ENCODE measurements at places on chromosomes 5 and 9.

- no peak for DNase-seq
These were observed 12.5 kb downstream of the ZNF366 start for GRCh38 chr5:72494623-72495124.

DNA sequence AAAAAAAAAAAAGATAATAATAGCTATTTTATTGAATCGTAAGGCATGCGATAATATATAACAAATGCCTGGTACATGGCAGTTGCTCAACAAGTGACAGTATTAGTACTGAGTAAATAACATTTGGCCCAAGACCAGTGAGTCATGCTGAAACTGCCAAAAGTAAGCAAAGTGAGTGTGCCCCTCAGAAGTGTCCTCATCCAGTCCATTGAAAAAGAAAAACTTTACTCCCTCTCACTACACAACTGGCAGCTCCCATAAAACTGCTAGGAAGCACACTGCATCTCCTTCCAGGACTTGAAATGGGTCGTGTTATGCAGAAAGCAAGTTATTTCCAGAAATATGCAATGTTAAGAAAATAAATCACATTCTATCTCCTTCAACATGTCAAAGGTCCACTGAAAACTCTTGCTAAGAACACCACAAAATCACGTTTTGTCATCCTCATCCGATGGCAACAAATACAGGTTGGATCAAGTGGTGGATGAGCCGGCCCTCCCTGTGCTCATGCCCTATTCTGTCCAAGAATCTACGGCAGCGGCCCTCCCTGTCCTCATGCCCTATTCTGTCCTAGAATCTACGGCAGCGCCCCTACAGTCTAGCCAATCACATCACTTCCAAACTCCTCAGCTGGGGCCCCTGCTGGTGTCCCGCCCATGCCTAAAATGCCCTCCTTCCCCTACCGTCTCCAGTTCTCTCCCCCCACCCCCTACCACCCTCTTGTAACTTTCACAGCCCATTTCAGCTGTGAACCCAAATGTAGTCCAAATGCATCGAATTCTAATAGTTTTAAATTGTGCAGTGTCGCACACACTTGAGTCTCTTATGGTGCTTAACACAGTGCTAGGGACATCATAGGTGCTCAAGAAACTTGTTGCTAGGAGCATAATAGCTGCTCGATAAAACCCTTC lies 12.5 kb downstream of the PTCH1 start:
- no peak for DNase-seq

DNA sequence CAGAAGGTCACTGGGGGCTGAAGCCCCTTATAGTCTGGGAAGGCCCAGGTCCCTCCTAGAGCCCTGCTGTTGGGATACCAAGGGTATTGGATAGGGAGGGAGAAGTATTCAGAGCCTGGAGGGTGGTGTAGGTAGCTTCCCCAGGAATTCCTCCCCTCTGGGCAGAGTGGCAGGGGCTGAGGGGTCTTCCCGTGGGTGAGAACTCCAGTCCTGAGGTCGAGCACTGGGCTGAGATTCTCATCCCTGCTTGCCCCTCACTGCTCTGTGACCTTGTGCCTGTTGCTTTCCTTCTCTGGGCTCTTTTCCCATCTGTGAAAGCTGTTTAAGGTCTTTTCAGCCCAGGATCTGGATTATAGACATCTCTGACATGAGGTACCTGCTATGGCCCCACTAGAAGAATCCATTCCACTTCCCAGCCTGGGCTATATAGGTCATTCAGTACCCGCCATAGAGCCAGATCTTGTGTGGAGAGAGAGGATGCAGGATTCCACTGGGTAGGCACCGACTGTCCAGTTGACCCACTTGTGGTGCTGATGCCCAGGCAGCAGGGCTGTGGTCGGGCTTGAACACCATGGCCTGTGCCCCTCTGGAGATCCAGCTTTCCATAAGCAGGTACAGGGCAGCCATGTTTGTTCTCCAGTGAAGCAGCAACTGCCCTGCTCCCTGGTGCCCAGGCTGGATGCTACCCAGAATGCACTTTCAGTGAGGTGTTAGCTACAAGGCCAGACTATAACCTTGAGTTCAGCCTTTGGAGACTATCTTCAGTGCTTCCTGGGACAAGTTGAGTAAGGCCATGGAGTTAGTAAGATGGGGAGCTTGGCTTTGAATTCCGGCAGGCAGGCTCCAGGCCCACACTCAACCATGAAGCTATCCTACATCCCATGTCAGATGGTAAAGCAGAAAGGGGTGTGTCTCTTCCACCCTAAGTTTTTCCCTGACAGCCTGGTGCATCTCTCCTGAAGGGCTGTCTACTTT lies 60.1 kb downstream of the AMBP start:
- DNase-seq: no peak

DNA sequence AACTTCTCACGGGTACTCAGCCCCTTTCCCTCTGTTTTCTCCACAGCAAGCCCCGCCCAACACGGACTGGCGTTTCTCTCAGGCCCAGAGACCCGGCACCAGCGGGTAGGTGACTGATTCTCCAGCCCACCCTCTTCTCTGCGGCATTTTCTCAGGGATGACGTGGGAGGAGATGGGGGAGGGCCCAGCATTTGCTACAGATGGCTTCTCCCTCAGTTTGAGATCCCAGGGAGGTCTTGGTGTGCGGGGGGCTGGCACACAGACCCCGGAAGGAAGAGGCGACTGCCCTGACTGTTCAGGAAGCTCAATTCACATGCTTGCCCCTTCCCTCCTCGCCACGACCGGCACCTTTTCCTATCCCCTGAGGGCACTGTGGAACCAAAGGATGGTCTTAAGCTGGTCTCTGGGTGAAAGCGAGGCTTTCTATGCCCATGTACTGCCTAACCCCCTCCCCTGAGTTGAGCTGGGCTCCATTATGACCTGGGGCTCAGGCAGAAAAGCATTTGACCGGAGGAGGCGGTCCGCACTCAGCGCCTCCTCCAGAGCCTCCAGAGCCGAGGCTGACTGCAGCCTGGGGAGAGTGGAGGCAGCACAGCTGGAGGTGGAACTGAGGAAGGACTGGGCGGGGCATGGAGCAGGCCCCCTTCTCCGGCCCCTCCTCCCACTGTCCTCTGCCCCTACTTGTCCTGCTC lies 6.0 kb downstream of the PCDHGC5 start:
- DNase-seq: no peak

GRCh38 chr9:89437772-89438171 lies 60.1 kb downstream of the SEMA4D start:
- DNase-seq: no peak

GRCh38 chr9:136014924-136015633 lies 53.9 kb upstream of the UBAC1 start:
- no peak for DNase-seq

GRCh38 chr9:73810585-73811215 lies 659.0 kb downstream of the ANXA1 start:
- DNase-seq: no peak

DNA sequence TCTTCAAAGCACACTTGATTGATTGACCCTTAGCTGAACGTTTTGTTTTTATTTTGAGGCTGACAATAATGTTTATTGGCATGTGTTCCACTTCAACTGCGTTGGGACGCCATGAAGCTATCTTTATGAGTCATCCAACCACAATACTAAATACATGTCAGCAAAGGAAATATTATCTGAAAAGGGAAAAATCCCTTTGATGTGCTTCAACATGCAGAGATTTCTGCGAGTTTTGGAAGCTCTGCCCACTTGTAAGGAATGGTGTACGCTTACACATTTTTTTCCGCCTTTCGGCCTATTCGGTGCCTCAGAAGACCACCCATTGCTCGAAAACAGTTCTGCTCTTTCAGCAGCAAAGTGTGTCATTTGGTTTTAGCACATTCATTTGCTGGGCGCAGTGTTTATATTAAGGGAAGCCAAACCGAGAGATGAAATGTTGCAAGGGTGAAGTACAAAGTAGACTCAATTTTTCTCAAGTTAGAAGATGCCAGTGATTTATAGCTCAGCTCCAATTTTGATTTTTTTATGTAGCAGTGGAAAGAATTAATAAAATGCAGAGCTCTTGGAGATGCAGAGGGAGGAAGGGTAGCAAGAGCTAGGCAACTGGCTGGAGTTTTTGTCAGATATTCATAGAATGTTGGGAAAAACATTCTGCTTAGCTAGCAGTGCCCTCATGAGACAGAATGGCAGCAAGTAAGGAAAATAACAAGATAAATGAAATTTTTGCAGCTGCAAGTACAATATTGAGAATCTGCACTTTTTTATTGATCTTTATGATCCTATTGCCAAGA lies 68.9 kb downstream of the PRDM6 start:
- DNase-seq: no peak

GRCh38 chr5:137632716-137633115 lies 103.2 kb downstream of the KLHL3 start:
- DNase-seq: no peak

DNA sequence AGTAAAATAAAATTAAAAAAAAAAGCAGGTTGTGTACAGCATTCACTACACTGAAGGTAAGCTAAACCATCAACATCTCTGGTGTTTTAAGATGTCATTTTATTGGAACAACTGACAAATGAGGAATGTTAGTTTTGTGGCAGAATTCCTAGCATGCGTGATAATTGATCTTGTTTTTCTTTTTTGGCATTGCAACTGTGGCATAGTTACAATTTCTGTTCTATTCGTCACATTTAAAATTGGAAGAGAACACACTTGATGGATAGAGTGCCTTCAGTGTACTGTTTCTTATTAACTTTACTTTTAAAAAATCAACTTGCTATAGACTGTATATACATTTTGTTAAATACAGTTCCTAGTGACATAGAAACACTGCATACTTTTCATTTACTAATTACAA lies 43.6 kb upstream of the TNFSF15 start:
- no peak for DNase-seq

GRCh38 chr9:94714494-94714893 lies 12.0 kb upstream of the AOPEP start:
- DNase-seq: no peak

GRCh38 chr5:131254741-131255140 lies 9.1 kb upstream of the CDC42SE2 start:
- no peak for DNase-seq

- DNase-seq: no peak
These were observed 47.8 kb downstream of the SVEP1 start for GRCh38 chr9:110531776-110532175.

Measured in NCI-H774 (cell line).